ENCODE measurements at places on chromosomes 5 and 9. TPM values are rescaled to one million over a fixed set of nuclear protein-coding genes. Genes with fewer than 3 reads are reported as not detected.

DNA sequence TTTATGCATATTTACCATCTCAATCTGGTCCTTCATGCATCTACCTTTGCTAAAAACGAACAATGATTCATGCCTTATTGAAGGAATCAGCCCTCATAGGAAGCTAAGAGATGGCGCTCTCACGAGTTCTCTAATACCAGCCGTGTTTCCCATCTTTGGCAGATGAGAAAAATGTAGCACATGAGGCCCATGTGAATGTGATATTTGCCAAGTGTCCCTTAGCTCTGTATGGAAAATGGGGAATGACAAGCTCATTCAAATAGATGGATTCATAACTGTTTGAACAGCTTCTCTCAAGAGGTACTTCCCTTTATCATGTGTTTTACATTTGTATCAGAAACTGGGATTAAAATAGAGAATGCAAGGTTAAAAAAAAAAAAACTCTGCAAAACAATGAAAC lies 66.1 kb downstream of the TTC39B start:
- no peak for DNase-seq

DNA sequence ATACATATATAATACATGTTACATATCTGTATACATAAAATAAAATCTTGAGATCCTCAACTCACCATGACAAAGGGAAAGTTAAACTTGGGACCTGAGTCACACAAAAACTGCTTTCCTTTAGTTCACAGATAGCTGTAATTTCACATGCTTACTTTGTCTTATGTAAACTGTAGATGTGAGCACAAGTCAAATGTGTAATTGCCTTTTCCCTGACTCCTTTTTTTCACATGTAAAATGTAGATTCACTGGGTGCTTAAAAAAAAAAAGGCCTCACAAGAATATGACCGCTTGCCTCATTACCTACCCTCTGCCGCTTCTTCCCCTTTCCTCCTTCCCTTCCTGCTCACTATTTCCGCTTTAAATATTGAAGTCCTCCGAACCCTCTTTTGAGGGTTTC lies 21.9 kb upstream of the FAM169A start:
- DNase-seq = no peak

DNA sequence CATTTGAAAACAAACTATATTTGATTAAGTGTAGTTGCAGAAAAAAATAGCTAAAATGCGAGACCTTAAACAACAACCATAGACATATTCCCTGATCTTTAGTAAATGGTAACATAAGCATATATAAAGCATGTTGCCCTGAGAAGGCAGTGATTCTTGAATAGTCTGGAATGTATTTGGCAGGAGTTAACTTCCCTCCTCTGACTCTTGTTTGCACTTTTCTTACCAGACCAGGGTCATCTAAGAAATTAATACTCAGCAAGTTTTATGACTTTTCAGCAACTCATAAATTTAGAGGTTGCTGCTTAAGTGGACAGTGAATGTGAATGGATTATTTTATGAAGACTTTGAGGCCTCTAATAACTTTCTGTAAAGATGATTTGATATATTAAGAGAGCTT lies 55.3 kb upstream of the NUDT12 start:
- DNase-seq = no peak

- DNase-seq = no peak
Measured at GRCh38 chr5:76787237-76787636, 31.6 kb upstream of the F2RL1 start.

DNA sequence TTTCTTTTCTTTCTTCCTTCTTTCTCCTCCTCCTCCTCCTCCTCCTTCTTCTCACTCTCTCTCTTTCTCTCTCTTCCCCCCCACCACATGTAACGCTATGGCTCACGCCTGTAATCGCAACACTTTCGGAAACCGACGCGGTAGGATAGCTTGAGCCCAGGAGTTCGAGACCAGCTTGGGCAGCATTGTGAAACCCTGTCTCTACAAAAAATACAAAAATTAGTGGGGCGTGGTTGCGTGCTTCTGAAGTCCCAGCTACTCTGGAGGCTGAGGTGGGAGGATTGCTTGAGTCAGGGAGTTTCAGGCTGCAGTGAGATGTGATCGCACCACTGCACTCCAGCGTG lies 736 bp upstream of the GLDC start:
- no peak for DNase-seq

DNA sequence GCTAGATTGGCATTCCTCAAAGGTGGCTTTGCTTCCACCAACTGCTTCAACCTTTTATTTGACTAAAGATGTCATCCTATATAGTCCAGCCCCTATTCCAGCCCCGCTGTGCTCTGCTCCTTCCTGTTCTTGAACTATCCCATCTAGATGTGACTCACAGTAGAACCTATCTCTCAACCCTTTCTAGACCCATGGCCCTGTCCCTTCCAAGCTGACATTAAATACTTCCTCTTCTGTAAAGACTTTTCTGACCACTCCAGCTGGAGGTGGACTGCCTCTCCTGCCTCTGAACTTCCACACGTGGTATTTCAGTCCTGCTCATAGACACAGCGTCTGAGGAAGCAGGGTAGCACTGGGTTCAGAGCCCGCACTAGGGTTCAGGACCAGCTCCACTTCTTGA lies 32.4 kb downstream of the OSTF1 start:
- no peak for DNase-seq

GRCh38 chr9:32706004-32706724 lies 70.7 kb upstream of the TAF1L start:
- DNase-seq = no peak

DNA sequence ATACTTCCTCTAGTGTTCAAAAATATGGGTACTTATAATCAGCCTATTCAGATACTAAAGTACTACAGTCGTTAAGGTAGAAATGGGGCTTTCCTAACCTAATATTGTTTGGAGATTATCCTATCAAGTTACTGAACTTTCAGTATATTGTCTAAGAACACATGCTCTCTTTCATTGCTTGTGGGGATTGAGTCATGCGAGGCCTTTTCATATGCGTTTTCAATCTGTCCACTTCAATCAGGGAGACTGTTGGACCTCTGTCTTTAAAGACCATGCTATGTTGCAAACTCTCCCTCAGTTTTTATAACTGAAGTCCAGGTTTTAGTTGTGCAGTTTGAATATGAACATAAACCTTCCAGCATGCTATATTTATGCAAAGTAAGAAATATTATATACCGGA lies 15.0 kb downstream of the PRR16 start:
- no peak for DNase-seq

GRCh38 chr5:37735649-37736347 lies 104.0 kb downstream of the GDNF start:
- DNase-seq = no peak

GRCh38 chr5:37190592-37190991 lies 58.6 kb downstream of the CPLANE1 start:
- no peak for DNase-seq

Gene PLPP7
- total RNA-seq = 107 TPM

All from Right ventricle myocardium inferior (tissue), 1 donor.